Ammon's horn (tissue), 1 donor: ENCODE measurements at places on chromosomes 7 and 10.
A peak's percentile ranks its signal among the peaks of the same experiment; 100 is the strongest.

GRCh38 chr7:31028417-31028992 is 23.6 kb upstream of the ADCYAP1R1 start:
- DNase-seq: peak; percentile 81

DNA sequence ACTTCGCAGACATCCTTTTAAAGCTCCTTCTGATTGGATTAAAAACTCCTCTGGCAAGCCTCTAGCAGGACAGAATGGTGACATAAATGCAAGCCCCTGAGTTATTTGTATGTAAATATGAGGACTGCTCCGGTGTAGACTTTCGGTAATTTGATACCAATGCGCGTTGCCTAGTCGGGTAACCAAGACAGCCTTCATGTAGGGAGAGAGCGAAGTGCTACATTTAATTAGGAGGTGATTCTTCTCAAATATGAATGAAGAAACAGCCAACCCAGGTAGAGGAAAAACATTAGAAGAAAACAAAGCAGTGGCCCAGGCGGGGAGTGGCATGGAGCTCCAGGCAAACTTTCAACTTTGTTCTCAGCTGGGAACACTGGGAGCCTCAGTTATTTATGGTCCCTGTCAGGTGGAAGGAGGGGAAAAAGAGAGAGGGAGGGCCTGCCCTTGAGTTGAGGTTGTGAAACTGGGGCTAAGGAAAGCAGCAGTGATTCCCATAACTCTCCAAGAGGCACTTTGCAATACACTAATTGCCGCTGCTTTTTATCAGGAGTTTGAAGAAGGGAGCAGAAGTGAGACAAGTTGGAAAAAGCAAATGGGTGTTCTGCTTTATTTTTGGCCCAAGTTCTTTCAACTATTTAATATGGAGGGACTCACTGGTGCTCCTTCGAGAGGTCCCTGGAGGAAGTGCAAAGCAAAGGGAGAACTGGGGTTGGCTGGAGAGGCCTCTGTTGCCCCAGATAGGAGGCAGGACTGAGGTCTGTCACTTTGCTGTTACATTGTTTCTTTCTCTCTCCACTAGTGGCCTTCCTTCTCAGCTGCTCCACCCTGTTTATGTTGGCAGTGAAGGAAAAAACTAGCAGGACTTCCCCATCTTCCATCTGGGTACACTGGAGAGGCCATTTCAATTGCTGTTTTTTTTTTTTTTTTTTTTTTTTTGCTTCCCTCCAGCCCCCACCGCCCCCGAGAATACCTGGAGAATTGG is 234.6 kb upstream of the CCDC6 start:
- no peak for DNase-seq

DNA sequence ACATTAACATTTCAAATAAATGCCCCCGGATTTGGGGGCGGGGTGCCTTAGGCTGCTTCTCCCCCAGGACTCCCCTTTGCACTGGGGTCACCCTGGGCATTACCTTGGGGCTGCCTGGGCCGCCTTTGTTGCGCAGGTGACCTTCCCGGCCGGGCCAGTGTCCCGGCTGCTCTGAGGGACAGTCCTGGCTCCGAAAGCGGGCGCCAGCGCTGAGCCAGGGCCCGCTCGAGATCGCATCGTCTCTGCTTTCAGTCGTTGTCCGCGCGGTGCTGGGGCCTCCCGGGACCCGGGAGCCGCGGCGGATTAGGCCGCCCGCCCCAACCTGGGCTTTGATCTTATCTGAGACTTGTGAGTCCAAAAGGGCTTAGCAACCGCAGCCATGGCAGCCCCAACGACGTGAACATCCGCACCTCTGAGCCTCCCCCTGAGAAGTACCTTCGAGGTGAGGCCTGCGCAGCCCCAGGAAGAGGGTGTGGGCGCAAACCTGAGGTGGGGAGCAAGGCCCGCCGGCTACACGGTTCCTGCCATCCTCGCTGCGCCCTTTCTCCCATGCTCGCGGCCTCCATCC is 14.8 kb upstream of the WAPL start:
- DNase-seq: no peak

DNA sequence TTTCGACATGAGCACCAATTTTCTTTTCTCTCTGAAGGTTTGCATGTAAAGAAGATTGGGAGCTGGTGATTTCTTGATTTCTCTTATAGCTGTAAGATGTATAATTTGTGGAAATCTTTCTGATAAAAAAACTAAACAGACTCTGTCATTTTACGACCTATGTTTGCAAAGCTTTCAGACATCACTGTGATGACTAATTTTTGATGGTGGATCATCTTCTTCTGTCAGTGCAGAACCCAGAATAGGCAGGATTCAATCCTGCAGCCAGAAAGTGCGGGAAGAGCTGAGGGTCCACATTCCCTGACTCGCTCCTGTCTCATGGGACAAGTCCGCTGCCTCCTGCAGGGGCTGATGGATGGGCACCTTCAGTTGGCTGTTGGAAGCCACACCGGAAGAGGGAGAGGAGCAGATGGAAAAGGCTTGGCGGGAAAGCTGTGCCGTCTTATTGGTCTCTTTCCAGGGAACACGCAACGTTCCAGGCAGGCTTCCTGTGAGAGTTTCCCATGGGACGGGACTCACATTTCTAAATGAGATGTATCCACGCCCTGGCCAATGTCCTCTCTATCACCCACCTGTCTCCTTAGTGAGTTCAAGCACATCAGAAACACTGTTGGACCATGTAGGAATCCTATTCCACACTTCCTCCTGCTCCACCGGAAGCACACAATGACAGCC is 186.9 kb downstream of the PRPF18 start:
- no peak for DNase-seq

GRCh38 chr10:84401854-84402611 is 73.6 kb downstream of the CCSER2 start:
- no peak for DNase-seq

DNA sequence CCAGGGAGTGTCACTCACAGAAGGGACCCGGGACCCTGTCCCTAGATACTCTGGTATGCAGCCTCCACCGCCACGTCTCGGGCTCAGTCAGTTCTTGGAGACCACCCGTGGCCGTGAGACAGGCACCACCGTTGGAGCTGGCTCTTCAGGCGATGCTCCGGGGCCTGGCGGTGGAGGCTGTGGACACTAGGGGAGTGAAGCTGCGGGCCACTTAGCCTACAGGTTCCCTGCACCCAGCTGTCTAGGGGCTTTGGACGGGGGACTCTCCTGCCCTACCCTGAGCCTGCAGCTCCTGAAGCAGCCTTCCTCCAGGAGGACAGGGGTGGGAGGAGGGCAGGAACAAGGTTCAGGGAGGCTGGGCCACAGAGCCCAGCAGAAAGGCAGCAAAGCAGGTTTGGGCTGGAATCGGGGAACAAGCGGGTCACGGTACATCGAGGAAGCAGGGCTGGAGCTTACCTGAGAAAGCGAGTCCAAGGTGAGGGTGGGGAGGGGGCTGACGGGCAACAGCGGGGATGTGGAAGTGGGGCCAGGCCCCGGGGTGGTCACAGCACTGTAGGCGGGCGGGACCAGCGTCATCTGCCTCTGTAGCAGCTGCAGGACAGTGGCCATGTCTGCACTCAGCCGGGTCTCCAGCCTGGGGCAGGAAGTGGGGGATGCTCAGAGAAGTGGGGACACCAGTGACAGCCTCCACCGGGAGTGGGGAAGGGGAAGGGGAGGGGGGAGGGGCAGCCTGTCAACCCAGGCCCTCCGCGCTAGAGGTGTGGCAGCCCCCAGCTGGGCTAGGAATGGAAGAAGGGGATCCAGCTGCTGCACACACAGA is 31.5 kb downstream of the KCNH2 start:
- no peak for DNase-seq

GRCh38 chr7:81232084-81232799 is 313.4 kb upstream of the SEMA3C start:
- no peak for DNase-seq

- DNase-seq: no peak
These were observed 189.3 kb downstream of the MAD1L1 start for GRCh38 chr7:2043316-2044039.

GRCh38 chr10:129580010-129580409 is 113.0 kb downstream of the MGMT start:
- DNase-seq: no peak

DNA sequence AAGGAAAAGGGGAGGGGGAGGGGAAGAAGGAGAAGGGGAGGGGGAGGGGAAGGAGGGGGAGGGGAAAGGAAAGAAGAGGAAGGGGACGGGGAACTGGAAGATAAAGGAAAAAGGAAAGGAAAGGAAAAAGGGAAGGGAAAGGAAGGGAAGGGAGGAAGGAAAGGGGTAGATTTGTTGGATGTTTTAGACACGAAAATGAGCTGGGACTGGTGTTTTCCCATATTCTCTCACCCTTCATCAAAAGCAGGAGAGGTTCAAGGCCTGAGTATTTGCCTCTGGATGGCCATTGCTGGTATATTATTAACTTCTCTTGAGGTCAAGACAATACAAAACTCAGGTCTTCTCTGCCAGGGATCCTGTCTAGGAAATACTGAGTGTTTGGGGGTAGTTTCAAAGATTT is 652.7 kb downstream of the ANKRD7 start:
- DNase-seq: no peak

- no peak for DNase-seq
These were observed 129.0 kb downstream of the HERPUD2 start for GRCh38 chr7:35565927-35566326.

DNA sequence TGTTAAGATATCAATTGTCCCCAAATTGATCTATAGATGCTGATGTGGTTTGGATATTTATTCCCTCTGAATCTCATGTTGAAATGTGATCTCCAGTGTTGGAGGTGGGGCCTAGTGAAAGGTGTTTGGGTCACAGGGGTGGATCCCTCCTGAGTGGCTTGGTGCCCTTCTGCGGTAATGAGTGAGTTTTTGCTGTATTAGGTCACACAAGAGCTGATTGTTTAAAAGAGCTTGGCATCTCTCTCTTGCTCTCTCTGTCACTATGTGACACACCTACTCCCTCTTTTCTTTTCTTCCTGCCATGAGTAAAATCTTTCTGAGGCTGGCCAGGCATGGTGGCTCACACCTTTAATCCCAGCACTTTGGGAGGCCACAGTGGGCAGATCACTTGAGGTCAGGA is 98.2 kb upstream of the KAT6B start:
- DNase-seq: no peak

DNA sequence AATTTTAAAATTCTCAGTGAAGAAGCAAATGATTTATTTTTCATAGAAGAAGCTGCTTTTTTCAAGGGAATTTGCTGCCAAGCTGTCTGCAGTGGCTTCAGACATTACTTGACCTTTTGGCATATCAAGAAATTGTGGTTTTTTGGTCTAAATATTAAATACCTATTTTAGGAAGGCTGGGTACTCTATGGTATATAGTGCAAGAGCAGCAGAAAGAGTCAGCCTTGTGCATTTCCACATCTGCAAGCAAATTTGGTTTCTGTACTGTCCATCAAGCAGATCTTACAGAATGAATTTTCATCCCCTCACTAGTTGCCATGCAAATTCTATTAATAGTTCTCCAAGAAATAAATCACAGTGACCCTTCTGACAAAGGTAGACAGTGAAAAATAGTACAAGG is 222.0 kb downstream of the BICC1 start:
- no peak for DNase-seq
